IPS-NIHi11 (cell line): ENCODE measurements at places on chromosomes 5 and 9.
A peak's percentile ranks its signal among the peaks of the same experiment; 100 is the strongest.

DNA sequence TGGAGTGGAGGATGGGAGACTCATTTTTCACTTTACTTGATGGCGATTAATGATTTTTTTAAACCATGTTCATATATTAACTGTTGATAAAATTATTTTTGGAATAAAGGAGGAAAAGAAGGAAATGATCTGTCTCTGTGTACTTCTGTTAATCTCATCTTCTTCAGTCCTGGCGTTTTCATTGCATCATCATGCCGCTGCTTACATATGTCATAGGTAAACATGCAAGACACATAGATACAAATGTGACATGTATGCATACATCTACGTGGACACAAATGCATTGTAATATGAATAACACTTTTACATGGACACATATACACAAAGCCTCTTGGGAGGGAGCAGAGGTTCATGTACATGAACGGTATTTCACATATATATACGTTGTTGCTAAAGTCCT is 10.0 kb downstream of the TMEM174 start:
- no peak for DNase-seq

- no peak for DNase-seq
Measured at GRCh38 chr9:94150890-94151650, 66.8 kb downstream of the PTPDC1 start.

DNA sequence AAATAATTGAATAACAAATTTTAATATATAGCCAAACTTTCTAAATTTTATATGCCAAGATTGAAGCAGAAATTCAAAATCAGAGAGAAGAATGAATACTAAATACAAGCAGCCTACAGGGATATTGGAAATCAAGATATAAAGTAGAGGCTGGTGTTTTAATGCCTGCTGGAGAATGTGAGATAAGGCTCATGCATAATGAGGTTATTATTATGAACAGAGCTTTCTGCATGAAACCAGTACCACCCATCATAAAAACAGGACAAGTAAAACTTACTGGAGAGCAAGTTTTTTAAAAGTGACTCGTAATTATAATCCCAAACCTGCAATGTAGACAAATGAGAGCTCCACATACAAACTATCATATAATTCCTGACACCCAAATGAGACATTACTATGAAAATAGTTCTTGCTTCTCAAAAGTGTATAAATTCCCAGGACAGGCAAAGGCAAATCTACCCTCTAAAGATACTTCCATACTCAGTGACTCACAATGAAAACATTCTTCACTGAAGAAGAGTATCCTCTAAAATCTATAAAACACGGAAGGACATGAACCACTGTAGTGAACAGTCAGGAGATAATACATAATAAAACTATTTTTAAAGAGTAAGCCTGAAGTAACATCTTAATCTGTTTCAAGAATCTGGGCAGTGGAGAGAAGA is 532.0 kb upstream of the GRAMD2B start:
- DNase-seq = no peak

- DNase-seq = no peak
Measured at GRCh38 chr5:140443-140829, 48.5 kb downstream of the PLEKHG4B start.

DNA sequence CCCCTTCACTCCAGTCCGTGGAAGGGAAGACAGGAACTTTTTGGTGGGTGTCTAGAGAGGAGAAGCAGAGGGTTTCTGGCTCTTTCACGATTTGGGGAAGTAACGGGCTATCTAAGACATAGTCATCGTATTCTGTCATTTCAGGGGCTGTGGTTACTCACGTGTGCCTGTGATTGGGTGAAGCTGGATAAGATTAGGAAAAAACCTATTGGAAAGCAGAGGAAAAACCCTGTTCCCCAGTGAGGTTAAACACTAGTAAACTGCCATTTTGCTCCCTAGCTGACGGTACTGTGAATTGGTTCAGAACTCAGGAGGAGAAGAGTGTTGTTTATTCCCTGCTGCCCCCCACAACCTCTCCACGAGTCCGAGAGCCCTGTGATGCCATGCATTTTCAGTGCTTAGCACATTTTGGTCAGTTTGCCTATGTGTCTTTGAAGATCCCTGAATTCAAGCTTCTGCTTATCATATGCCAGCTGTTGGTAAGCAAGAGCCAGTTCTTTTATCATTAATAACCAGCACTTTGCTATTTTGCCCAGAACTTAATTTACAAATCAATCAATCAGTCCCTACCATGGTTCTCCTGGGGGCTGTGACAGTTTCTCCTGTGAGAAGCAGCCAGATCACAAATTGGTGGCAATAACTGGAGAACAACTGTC is 45.1 kb upstream of the ROR2 start:
- DNase-seq = no peak

DNA sequence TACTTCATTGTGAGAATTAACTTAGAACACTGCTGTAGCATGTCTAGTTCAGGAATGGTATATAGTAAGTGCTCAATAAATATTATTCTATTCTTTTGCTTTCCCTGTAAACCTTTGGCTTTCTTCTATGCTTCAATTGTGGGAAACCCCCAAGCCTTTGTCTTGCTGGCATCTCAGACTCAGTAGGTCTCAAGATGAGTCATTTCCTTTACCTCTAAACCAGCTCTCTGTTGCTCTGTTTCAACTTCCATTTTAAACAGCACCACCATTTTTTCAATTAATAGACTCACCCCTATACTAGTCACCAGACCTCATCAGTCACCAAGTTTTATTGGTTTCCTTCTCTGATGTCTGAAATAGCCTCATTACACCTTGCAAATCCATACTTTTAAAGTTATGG is 43.5 kb downstream of the DMAC1 start:
- DNase-seq = no peak

GRCh38 chr5:33102551-33102950 is 338.2 kb upstream of the TARS1 start:
- DNase-seq = no peak

DNA sequence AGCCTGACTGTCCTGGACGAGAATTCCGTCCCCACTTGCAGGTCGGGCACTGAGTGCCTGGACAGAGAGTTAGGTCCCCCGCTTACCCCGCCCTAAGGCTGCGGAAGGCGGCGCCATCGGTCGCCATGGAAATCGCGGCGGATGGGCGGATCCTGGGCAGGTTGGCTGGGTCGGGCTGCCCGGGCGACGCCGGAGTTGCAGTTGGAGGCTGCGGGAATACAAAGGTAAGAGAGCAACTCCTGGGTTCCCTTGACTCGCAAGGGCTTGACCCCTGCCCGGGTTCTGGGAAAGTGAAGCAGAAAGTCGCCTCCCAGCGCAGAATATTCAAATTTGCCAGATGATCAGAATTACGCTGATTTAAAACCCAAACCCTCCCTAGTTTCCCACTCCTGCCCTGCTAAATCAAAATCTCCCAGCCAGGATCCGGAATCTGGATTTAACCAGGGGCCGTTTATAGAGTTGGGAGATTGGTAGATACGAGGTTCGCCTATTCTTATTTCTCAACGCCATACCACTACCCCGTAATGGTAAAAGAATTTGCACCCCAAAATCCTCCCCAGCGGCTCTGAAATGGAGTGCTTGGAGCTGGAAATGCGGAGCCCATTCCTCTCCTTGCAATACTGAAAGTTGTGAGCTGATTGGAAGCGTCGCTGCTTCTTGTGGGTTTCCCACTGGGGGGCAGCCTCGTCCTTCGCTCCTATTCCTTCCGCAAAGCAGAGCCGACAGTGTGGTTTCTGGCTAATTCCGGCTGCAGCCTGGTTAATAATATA is 156.4 kb upstream of the RASEF start:
- DNase-seq = peak; percentile 91

DNA sequence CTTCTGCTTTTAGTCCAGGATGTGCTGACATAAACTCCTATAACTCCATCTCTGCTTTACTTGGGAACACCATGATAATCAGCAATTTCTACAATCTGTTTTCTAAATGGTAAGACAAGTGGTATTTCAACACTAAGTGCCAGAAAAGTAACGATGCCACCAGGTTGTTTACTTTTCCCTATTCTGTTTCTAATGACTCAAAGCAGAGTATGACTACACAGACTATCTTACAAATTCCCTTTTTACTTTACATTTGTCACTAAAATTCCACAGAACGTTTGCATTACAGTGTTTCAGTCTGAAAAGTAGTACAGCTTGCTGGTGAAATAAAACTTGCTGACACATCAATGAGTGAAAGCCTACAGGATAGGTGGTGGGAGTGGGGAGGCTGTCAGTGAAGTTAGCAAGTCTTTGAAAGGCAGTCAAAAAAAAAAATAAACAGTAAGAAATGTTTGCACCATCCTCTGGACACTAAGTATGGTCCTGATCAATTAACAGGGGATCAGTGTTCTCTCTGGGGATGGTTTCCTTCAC is 186.5 kb downstream of the LURAP1L start:
- no peak for DNase-seq

DNA sequence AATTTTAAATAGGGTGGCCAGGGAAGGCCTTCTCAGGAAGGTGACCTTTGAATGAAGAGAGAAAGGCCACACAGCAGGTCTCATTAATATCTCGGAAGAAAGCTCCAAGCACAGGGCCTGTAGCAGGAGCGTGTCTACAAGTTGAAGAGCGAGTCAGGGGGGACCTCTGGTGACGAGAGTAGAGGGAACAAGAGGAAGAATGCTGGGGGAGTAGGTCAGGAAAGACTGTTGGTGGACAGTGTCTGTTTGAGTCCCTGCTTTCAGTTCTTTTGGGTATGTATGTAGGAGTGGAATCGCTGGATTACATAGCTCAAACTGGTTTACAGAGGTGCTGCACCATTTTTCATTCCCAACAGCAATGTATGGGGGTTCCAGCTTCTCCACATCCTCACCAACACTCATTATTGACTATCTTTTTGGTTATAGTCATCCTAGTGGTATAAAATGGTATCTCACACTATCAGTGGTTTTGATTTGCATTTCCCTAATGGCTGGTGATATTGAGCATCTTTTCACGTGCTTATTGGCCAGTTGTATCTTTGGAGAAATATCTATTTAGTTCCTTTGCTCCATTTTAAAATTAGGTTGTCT is 55.8 kb downstream of the NUP214 start:
- no peak for DNase-seq

DNA sequence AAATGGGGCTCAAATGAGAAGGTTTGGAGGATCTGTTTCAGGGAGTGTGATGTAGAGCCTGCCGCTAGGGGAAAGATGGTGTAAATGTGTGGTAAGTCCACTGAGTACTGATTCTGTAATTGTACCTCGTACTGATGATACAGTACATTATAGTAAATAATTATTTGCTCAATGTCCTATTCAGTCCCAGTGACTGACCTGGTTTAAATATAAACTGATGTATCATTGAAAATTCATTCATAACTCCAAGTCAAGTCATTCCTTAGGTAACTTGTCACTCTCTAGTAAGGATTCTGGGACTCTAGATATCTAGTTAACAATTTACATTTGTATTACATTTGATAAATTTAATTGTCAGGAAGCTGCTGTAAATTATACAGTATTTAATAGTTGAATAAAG is 667.3 kb downstream of the DTWD2 start:
- no peak for DNase-seq

DNA sequence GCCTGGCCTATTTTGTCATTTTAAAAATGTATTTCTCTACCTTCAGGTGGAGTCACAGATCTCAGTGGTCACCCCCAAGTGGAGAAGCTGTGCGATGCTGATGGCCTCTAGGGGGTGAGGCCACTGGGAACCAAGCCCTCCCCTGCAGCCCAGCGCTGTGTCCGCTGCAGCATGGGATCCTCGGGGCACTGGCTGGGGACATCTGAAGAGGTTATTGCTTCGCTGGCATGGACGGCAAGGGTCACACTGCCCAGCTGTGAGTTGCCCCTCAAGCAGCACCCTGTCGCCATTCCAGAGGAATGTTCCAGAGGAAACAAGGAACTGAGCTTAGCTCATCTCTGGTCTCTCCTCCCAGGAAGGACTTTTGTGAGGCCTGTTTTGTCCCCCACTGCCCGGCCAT is 119.6 kb upstream of the S1PR3 start:
- DNase-seq = no peak

DNA sequence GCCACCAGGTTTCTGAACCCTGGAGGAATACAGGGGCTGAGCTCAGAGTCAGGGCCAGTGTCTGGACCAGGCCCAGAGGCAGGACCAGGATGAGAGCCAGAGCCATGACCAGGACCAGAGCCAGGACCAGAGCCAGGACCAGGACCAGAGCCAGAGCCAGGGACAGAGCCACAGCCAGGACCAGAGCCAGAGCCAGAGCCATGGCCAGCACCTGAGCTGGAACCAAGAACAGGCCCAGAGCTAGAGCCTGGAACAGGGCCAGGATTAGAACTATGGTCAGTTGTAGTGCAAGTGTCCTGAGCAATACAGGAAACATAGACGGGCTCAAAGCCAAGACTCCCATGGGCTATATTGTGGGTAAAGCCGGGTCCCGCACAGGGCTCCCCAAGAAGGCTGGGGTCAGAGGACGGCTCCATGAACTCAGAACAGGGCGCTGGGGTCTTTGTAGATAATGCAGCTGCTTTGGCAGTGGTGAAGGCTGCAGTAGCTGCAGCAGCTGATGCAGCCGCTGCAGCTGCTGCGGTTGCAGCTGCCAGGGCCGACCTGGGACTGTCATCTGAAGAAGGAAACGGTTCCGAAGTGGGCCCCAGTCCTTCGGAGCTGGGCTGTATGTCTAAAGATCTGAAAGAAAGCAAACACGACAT is 559 bp downstream of the SPAG8 start:
- no peak for DNase-seq

- no peak for DNase-seq
Measured at GRCh38 chr5:618450-618849, 6.3 kb downstream of the CEP72 start.

GRCh38 chr9:115164511-115164974 is 46.6 kb upstream of the TNC start:
- DNase-seq = peak; percentile 46

- no peak for DNase-seq
Measured at GRCh38 chr5:144183254-144183889, 12.7 kb downstream of the KCTD16 start.

- no peak for DNase-seq
Measured at GRCh38 chr9:4833781-4834560, 41.2 kb downstream of the RCL1 start.

DNA sequence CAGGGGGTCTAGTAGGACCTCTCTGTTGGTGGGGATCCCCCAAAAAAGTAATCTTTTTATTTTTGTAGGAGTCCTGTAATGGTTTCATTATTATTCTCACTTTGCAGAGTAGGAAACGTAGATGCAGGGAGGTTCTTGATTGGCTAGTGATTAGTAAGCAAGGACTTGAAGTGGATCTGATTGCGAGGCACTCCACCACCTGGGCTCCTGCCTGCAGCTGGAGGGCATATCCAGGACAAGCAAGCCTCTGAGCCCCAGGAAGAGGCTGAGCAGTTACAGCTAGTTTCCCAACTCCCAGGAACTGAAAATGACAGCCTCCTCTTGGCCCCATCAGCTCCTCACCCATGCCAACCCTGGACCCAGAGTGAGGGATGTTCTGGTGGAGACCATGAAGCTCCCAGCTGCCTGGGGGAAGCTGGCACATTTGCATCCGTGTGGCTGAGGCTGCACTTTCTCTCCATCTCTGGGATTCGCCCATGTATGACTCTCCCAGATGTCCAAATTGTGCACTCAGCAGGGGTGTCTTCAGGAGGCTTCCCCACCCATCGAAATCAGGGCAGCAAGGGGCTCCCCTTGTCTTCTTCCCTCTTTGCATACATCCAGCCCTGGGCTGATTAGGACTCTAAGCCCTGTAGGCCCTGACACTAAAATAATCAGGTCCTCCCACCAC is 10.2 kb downstream of the KCNIP1 start:
- no peak for DNase-seq
